ENCODE measurements at places on chromosomes 6 and 20.
A peak's percentile ranks its signal among the peaks of the same experiment; 100 is the strongest.

GRCh38 chr20:4041748-4042411 is 26.5 kb upstream of the RNF24 start:
- DNase-seq = peak; percentile 82

GRCh38 chr6:141364694-141365093 is 768.0 kb upstream of the GJE1 start:
- no peak for DNase-seq

- DNase-seq = no peak
These were observed 117.6 kb upstream of the CDH4 start for GRCh38 chr20:61134296-61135030.

GRCh38 chr6:92267335-92267734 is 1152.0 kb downstream of the EPHA7 start:
- DNase-seq = no peak

DNA sequence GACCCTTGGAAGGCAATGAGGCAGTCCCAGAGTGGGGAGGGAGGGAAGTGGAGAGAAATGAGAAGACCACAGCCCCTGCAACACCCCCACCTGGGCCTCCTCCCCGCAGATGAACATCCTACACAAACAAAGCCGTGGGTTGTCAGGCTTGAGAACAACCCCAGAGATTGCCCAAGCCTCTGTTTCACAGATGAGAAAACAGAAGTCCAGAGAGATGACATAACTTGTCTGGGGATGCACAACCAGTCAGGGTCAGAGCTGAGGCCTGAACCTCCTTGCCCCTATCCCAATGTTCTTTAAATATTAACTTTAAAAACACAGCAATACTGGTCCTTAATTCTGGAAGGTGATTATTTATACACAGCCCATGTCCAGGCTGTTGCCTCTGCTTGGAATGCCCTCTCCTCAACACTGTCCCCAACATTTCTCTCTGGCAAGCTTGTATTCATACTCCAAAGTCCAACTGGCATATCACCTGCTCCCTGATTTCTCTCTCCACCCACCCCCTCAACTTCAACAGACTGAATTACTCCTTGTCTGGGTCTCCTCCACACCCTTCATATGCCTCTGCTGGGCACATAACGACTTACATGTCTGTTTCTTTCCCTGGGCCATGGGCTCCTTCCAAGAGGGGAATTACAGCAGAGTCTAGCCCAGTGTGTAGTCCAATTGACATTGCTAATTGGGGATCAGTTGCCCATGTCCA is 135.5 kb upstream of the LRFN2 start:
- peak; percentile 36 for DNase-seq

DNA sequence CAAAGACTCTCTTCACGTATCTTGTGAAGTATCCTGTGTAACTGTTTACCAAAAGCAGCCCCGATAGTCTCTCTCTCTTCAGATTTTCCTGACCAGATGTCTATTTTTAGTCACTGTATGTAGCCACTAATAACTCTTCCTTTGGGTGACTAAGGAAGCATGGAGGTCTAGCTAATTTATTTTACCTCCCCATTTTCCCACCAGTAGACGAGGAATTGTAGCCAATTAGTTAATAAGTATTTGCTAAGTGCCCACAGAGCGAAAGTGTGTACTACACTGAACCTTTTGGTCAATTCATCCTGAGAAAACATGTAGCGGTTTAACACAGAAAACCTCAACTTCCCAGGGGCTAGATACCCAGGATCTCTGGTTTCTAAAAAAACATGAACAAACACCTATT is 180.6 kb downstream of the TBX18 start:
- DNase-seq = peak; percentile 56

DNA sequence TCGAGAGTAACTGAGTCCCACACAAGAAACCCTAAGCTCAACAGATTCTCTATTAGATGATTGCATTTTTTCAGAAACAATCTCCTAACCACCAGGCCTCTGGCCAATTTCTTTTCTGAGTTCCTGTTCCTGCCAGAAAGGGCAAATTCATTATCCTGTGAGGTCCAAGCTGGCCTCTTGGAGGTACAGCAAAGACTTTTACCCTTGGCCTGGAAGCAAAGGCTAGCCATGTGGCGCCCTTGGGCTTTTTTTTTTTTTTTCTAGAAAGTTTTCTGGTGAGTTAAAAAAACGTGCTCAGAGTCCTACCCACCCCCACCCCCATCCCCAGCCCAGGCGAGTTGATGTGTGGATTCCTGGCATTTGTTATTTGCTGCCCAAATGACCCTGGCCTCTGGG is 59.0 kb upstream of the EEF1A1 start:
- peak; percentile 94 for DNase-seq

DNA sequence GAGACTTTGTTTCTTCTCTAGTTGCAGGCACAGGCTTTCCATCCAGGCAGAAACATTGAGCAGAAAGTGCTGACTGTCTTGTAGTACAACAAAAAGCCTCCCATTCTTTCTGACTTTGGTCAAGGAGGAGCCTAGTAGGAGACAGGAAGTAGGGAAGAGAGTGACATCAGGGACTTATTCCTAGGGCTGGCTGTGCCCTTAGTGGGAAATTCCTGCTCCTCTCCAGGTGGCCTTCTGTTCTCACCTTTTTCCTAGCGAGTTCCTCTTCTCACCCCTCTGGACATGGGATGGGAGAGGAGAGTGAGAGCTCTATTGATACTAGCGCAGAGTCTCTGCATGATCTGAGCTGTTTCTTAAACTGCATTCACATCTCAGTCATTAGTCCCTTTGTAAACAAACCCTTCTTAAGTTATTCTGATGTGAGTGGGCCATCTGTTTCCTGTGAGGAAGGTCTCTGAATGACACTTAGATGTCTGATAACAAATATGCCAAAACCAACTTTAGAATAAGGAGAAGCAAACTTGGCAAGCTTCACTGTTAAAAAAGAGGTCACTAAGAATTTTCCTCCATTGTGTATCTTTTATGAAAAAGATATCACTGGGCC is 455.0 kb downstream of the GJA1 start:
- no peak for DNase-seq

- DNase-seq = peak; percentile 94
These were observed at the start of gene TENT5A for GRCh38 chr6:81752084-81752920. TENT5A (minus strand) TSS chr6:81752681; CDS start chr6:81752141, 540 bp downstream.

GRCh38 chr20:34639755-34640222 is 37.1 kb downstream of the PIGU start:
- no peak for DNase-seq

GRCh38 chr6:87705070-87705691 is 3.1 kb upstream of the AKIRIN2 start:
- DNase-seq = peak; percentile 44

- no peak for DNase-seq
These were observed 17.8 kb upstream of the TAGAP start for GRCh38 chr6:159062564-159062945.

DNA sequence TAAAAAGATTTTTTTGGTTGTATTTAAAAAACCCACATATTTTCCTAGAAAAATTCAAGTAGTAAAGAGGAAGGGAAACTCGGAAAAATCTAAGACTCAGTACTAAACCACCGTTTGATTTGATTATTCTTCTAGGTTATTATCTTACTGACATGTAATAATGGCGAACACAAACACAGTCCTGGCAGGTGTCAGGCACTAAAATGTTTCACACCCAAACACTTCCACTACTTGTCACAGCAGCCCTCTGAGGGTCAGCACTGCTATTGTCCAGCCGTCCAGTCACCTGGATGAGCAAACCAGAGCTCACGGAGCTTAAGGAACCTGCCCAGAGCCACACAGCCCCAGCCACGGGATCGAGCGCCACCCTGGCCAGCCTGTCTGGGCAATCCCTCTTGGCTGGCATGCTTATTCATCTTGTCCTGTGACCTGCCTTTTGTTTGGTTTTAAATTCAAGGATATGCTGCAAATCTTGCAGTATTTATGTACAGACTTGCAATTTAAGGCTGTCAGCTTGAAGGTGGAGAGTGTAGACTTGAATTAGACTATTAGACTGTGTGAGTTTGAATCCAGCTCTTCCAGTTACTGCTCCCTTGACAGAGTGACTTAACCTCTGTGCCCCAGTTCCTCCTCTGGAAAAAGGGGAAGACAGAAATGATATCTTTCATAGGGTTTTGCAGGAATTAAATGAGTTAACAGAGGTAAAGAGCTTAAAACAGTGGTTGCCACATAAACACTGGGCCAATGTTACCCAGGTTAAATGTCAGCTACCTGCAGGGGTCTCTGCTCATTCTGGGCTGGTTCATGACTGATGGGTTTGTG is 82.2 kb downstream of the CDYL start:
- no peak for DNase-seq

GRCh38 chr6:14718861-14719260 is 527.0 kb upstream of the JARID2 start:
- DNase-seq = peak; percentile 42

- DNase-seq = peak; percentile 97
These were observed 3.0 kb upstream of the TGM2 start for GRCh38 chr20:38167851-38168760.

DNA sequence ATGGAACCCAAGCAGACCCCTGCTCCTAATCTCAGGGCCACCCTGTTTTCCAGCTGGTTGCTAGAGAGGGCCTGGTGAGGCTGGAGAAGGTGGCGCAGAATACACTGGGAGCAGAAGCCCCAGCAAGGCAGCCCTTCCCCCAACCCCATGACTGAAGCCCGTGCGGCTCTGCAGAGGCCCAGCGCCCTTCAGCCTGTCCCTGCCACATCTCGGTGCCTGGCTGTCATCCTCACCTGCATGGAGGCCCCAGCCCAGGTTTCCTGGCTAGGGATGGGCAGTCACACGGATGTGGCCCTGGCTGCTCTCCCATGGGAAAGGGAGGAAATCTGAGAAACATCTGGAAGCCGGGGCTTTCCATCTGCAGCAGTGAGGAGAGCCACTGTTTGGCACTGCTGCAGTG is 26.1 kb upstream of the VSTM2L start:
- no peak for DNase-seq

- DNase-seq = peak; percentile 68
These were observed 43.1 kb downstream of the SLC17A5 start for GRCh38 chr6:73610444-73611275.

DNA sequence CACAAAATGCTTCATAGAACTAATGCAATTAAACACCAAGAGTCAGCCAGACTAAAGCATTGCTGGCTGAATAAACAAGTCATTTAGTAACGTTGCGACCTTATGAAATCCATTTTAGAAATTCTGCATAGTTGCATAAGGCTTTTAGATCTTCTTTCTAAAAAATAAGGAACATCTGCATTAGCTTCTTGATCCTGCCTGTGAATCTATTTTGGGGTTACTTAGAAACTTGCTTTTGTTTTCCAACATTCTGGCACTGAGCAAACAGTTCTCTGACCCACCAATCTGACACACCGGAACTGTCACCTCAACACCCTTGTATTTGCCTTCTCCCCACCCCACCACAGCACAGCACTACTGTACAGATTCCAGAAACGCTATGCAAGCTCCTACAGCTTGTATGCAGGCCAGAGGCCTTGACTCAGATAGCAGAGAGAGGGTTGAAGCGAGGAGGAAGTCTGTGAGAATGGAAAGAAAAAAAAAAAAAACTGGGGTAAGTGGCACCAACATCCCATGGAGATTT is 55.0 kb downstream of the KIF13A start:
- peak; percentile 90 for DNase-seq

DNA sequence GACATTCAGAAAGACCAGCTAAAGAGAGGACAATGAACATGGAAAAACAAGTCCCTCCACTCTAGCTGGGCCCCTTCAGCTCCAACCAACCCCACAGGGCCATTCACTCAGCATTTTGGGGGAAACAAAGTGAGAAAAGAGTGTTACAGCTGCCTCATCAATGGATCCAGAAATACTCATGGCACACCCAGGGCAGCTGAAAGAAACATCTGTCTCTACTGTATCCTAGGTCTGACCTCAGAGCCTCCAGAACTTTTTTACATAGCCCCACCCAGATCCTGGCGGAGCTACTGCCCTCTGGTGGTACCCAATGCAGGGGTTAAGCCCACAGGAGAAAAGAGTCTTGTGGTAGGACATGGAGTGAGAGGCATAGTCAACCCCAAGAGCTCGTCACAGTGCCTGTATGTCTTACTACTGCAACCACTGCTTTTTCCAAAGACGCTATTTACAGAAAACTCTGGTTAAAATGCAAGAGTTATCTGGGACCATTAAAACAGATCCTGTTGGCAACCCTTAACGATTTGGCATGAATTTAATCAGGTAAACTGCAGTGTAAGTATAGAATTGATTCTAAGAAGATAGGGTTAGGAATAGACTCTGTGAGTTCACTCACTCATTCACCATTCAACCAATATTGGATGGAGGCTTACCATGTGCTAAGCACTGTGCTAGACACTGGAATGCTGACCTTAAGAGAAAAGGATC is 37.4 kb upstream of the FAM83C start:
- DNase-seq = peak; percentile 63

DNA sequence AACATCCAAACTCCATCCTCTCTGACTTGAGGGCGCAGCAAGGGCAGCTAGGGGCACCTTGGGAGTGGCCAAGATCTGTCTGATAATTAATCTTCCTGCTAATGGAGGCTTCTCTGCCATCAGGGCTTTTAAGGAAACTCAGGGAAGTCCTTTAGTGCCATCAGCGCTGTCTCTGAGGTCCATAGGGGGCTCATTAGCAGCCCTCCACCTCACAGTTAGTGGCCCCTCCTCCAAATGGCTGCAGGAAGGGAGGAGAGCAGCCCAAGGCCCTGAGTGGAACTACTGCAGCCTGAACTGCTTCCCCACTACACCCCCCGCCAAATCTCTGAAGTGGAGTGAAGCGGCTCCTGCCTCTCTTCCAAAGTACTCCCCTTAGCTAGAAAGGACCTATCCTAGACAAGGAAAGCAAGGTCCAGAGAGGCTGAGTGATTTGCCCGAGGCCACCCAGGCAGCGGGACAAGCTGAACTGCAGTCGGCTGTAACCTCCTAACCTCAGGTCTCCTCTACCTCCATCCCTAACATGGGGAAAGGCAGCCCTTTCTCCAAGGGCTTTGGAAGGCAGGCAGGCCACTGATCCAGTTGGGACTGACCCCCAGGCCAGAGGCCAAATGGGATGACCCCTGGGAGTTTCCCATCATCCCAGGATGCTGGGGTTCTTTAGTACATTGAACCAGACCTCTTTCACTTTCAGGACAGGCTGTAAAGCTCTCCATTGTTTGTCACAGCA is 39.5 kb upstream of the ZFAND3 start:
- DNase-seq = no peak

GRCh38 chr6:43891072-43891870 is 121.3 kb downstream of the VEGFA start:
- DNase-seq = no peak

DNA sequence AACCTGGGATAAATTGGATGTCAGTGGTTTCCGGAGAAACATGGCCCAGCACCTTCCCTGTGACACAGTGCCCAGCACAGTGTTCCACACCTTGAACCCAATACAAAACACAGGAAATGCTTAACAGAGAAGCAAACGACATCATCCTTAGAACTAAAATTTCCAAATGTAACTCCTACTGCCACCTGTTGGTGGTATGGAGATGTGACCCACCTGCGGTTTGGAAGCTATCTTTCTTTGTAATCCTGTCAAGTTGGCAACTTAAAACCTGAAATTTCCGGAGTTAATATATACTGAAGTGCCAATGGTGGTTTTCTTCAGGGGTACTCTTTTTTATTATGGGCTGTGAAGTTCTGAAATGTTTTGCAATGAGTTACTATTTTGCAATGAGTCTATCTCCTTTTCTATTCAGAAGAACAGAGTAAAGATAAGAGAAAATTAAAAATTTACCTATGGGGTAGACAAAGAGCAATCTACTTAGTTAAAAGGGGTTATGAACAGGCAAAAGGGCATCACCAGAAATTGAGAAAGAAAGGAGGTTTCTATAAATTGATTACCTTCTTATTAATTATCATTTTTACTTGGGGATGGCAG is 658.8 kb downstream of the PTPRT start:
- no peak for DNase-seq

- DNase-seq = no peak
These were observed 3.8 kb upstream of the HMGA1 start for GRCh38 chr6:34232901-34233300.
